ENCODE measurements at places on chromosomes 7 and 10.

DNA sequence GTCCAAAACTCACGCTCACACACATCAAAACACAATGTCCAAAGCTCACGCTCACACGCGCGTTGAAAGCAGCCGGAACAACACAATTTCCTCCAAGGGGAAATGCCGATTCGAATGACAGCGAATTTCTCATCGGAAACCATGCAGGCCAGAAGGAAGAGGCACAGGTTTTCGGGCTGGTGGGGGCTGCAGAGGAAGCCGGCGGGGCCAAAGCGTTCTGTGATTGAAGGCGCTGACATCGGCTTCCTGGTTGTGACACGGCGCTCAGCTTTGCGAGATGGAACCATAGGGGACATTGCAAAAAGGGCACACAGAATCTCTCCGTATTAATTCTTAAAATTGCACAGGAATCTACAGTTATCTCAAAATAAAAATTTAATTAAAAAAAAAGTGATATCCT, 61.3 kb downstream of the FOXL3 start:
- no peak for DNase-seq

DNA sequence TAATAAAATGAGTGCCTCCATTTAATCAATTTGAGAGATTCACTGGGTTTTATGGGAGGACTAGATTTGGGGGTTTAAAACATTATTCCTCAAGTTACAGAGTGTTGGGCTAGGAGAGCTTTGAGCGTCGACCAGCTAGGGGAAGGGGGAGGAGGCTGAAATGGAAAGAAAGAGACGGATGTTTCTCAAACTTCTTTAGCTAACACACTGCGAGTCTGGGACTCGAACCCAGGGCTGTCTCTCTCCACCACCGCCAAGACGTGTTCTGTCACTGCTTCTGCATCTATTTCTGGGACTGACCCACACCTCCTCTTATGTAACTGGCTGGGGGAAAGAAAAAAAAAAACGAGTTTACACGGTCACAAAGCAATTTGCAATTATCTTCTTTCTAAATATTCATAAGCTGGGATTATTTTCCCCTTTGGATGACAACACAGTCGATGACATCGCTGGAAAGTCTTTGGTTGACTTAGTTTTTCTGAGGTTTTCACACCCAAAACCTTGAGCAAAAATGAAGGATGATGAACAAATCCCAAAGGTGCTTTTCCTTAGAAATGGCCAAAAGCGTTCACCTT, 27.2 kb downstream of the CHST15 start:
- DNase-seq, result no peak

- DNase-seq, result peak; percentile 11
These were observed 846 bp downstream of the DNAJC1 start for GRCh38 chr10:22002591-22003176.

DNA sequence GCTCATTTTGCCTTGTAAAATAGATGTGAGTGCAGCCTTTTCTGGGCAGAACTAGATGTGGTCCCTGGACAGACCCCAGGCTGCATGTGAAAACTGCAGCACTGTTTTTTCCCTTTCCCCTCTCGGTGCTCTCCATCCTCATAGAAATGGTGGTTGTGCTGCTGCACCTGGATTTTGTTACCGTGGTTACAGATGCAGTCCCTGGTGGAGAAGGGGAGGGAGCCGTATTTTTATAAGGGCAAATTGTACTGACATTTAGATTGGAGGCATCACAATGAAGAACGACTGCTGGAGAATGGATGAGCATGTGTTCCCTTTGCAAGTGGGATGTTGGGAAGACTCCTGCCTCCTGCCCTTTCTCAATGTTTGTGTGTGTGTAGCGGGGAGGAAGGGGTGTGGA, 469.9 kb downstream of the CCSER2 start:
- DNase-seq, result no peak

GRCh38 chr10:116098411-116099022, 174.5 kb downstream of the GFRA1 start:
- DNase-seq, result no peak

DNA sequence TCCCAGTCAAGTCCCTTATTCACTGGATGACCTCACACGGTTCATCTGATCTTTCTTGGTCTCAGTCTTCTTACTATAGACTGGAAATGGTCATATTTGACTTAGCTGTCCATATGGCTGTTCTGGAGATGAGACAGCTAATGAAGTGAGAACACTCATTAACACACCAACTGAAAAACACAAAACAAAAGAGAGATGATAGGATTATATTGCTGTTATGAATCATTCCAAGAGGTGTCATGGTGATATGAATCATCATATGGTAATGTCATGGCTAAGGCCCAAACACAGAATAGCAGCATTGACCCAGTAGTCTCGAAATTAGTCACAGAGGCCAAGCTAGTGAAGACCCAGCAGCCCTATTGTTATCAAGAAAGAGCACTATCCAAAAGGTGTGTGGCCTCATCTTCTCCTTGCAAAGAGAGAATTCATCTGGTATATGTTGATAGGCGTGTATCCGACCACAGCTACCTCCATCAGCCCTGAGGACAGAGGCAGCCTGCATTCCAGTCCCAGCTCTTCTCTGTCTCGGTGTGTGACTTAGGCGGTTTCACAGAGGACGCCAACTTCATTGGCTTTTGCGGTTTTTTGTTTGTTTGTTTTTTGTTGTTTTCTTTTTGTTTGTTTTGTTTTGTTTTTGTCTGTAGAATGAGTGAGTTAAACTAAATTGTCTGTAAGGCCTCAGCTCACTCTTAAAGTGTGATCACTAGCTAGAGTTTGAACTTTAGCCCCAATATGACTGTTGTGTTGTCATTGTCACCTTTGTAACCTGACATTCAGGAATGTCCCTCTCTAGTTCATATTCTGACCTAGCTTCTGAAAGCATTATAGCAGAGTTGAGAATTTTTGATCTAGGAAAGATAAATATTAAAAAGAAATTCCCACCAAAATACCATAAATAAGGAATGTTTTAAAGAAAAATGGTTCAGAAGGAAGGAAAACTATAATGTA, 97.4 kb upstream of the PDCD4 start:
- DNase-seq, result no peak

- no peak for DNase-seq
These were observed 817.6 kb downstream of the XPNPEP1 start for GRCh38 chr10:109105725-109106124.

DNA sequence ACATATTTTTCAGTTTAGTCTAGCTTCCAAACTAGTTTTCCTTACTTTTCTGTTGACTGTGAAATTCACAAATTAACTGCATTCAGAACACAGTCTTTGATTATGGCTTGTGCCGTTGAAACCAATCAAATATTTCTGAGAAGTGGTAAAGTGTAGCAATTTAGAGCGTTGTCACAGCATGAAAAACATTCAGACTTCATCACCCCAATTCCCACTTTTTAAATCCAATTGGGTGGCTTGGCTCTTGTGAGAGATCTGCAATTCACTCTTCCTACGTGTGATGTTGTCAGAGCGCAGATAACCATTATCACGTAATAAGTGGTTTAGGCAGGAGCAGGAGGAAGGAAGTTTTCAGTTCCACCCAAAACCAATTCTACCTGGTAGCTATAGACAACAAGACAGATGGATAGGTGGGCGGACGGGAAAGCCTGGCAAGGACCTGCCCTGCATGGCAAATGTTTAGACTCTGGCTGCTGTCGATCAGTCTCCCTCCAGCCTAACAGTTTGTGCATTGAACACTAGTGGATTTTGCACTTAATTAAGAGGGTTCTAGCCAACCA, 8.9 kb downstream of the COBL start:
- DNase-seq, result no peak

- no peak for DNase-seq
These were observed 30.9 kb upstream of the DKK1 start for GRCh38 chr10:52283174-52283573.

DNA sequence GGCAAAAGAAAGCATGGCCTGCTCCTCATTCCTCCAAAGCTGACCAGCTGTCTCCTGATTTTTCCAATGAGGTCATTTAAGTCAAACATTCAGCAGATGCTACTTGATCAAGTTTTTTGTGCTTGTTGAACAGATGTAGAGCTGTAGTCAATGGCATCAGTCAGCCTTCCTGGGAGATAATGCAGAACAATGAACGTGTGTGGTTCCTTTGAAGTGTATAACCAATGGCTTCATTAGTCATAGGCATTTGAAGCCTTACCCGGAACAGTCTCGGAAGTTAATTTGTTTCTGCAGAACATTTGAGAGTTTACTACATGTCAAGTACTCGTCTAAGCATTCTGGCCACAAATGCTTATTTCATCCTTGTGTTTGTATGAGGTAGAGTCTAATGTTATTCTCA, 227.1 kb downstream of the ADRA2A start:
- DNase-seq, result no peak

DNA sequence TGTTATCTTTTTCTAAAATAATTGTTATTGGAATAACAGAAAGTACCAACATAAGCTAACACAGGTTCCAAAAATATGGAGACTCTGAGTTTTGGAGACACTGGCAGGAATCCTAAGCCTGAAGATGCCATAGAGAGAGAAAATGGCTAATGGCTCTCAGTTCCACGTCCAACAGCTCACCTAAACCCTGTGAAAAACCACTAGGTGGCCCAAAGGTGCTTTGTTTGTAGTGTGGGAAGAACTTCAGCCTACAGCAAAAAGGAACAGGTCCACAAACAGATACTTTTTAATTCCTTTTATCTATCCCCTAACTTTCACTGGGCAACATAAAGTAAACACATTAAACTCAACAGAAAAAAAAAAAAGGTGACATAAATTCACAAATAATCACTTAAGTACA, 272.3 kb downstream of the SEMA3D start:
- DNase-seq, result no peak

- no peak for DNase-seq
These were observed 194.2 kb downstream of the SLC25A13 start for GRCh38 chr7:96127746-96128145.

GRCh38 chr7:139887992-139888481, 59.0 kb downstream of the TBXAS1 start:
- DNase-seq, result no peak

DNA sequence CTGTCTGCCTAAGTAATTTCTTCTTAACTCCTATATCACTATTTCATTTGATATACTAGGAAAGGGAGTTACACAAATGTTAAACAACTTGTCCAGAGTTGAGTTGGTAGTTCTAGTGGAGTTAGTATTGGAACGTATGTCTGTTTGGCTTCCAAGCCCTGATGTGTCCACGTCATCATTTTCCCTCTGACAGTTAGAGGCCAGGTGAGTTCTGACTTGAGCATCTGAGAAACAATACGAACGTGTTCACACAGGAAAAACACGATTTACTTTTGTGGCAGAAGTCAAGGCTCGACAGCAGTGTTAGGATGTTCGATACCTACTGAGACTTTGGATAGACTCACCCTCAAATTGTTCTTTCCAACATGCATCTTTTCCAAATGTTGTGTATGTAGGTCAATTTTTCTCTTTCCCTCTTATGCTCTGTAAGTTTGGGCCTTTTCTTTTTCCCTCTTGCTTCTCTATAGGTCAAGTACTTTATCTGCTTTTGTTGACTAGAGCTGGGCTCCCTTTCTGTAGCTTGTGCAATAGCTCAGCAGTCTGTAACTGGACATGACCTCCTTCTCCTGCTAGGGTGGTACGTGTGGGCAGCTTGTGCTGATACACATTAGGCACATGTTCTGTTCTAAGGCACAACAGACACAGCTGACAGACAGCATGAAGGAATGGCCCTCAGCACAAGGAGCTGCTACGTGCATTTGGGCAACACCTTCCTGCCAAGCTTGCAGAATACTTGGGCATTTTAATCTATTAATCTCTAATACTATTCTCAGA, 222.9 kb downstream of the PTEN start:
- DNase-seq, result no peak

DNA sequence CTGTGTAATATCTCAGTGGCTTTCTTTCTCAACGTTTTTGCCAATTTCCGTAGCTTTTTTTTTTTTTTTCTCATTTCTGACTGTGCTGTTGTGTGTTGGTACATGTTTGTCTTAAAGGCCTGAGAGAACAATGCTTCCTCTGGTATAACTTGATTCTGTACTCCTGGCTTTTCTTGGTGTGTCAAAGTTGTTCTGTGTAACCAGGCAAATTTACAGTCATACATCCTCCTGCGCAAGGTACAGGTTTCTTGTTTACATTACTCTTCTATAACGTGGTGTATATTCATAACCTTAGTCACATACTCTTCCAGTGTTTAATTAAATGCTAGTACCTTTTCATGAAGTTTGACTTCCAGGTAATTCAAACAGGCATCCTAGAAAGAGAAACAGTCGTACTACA, 8.3 kb upstream of the ARHGAP12 start:
- DNase-seq, result no peak

DNA sequence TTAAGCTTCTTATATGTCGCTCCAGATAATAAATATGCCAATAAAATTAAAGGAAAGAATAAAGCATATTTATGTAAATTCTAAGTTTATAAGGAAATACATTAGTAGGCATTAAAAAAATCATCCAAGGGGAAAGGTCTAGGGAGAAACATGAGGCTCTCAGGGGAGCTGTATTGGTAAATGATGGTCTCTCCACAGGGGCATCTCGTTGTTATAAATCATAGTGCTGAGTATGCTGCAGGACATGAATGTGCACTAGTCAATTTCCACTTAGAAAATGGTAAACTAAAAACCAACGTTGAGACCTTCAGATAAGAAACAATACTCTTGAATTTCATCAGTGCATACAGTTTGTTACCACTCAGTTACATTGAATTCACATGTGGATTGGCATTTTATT, 194.0 kb upstream of the AHR start:
- DNase-seq, result no peak

DNA sequence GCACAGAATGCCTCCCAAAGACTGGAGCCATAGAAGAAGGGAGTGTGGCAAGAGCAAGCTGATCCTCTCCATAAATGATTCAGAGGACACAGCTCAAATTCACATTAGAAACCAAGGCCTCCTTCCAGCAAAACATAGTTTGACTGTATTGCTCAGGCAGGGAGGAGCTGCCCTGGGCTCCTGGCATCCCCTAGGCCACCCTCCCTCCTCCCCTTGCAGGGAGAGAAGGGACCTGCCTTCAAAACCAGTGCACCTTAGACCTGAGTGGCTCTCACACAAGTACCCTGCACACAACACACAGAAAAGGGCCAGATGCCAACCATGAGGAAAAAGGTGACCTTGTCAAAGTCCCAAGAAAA, 64.7 kb downstream of the CREB3L2 start:
- no peak for DNase-seq

- DNase-seq, result no peak
These were observed 26.1 kb upstream of the TRIL start for GRCh38 chr7:28984217-28984616.

DNA sequence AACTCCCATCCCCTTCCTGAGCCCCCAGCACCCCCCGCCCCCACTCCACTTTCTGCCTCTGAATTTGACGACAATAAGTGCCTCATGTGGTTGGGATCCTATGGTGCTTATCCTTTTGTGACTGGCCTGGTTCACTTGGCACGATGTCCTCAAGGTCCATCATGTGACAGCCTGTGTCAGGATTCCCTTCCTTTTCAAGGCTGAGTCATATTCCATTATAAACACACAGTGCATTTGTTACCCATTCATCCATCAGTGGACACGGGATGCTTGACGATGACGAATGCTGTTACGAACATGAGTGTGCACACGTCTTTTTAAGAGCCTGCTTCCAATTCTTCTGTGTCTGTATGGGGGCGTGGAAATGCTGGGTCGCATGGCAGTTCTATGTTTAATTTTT, 26.7 kb downstream of the SHH start:
- no peak for DNase-seq

GRCh38 chr10:129760003-129760315, 204.1 kb downstream of the EBF3 start:
- DNase-seq, result no peak

- DNase-seq, result no peak
These were observed 49.0 kb downstream of the ZRANB1 start for GRCh38 chr10:124990671-124991625.
